ENCODE measurements at places on chromosomes 12 and 14.

DNA sequence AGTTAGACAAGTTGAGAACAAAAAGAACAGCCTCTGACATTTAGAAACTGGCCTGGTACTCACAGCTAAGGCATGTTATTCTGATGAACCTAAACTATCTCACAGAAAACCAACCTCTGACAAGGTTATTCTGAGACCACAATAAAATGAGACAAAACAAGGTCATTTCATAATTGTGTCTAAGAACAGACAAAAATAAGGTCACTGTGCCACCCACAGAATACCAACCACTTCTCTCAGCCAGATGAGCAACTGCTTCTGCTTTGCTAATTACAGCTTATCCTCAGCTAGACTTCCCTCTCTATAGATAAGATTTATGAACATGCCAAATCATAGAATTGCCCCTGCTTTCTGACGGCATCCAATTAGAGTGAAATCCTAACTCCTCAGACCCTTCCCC is 52.2 kb upstream of the CRACR2A start:
- DNase-seq = no peak

DNA sequence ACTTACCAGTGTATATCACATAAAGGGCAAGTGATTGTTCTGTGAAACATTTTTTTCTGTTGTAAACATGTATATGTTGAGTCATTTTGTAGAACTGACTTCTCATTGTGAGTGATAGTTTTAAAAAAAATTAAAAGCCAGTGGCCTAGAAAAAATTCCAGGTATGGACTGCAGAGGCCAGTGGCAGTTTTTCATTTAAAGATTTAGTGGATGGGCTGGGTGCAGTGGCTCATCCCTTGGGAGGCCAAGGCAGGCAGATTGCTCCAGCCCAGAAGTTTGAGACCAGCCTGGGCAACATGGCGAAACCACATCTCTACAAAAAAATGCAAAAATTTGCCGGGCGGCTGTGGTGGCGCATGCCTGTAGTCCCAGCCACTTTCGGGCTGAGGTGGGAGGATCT is 84.7 kb upstream of the MDM1 start:
- no peak for DNase-seq

DNA sequence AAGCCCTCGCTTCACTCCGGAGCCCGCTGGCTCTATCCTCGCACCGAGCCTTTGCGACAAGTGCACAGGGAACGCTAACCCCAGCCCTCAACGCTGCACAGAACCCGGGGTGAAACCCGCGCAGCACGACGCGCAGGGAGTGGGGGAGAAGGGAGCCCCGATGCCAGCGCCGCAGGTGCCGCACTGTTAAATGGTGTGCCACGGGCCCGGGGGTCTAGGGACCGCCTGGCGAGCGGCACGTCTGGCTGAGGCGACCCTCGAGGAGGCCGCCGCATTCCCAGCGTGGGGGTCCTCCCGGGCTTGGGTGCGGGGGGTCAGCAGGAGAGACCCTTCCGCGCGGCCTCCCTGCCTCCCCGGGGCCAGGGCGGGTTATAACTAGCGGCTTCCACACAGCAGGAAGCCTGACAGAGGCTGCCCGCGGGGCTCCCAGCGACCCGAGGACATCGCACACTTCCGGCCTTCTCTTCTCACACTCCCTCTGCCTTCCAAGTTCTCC is 23.8 kb upstream of the LRTM2 start:
- peak; percentile 78 for DNase-seq

- DNase-seq = no peak
These were observed 11.9 kb downstream of the MSI1 start for GRCh38 chr12:120357104-120357503.

DNA sequence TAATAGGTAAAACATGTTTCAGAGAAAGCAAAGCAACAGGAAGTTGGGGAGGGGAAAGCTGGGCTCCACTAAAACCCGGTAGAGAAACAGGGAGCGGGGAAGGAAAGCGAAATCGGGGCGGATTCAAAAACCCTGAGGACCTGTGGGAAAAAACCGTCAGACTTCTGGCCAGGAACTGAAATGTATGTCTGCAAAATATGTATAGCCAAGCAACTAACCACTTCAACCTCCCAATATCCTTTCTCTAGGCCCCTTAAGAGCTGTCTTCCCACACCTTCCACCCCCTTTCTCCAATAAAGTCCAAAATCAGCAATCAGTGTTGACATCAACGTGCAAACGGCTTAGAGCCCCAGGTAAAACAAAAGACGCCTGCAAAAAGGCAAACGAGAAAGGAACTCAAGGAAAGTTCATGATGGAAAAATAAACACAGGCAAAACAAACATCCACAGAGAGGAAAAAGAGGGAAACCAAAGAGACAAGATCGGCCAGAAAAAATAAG is 32.8 kb downstream of the SIX1 start:
- no peak for DNase-seq
